Stimulated activated CD4-positive, alpha-beta T cell treated with anti-CD3 and anti-CD28 coated beads, Interleukin-1b, Interleukin-23, amount 100 ng/mL, for 1 hour (primary cell): ENCODE measurements at places on chromosomes 16 and 17.
A peak's percentile ranks its signal among the peaks of the same experiment; 100 is the strongest.

DNA sequence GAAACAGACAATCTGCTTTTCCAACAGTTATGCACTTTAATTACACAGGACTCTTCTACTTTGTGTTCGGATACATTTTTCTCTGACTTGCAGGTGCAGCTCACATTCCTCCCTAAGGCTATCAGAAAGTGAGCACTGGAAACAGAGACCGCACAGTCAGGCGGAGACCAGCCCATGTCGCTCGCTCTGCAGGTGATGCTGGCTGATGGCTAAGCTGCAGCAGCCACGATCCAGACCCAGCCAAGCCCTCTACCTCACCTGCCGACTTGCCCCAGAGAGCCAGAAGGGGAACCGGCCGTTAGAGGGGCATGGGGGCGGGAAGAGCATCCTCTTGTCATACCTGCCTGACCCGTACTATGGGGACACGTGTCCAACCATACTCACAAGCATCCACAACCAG is 33.8 kb downstream of the MAP1LC3B start:
- DNase-seq = no peak

DNA sequence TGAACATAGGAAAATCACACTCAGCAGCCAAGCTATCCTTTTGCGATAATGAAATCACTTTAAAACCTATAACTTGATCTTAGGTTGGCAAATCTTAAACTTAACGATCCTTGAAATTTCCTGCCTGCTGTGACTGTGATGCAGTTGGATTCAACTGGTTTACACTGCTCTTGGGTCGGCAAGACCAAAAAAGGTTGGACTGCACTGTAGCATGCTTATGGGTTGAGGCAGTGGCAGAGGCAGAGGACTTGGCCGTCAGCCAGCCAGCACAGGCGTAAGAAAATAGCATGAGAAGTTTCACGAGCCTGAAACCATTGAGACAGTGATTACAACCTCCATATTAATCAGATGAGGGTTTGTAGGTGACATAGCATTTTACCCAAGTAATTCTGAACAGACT is 21.4 kb downstream of the WSB1 start:
- DNase-seq = no peak

- peak; percentile 90 for DNase-seq
These were observed 15.2 kb downstream of the GALK1 start for GRCh38 chr17:75749545-75750389.

DNA sequence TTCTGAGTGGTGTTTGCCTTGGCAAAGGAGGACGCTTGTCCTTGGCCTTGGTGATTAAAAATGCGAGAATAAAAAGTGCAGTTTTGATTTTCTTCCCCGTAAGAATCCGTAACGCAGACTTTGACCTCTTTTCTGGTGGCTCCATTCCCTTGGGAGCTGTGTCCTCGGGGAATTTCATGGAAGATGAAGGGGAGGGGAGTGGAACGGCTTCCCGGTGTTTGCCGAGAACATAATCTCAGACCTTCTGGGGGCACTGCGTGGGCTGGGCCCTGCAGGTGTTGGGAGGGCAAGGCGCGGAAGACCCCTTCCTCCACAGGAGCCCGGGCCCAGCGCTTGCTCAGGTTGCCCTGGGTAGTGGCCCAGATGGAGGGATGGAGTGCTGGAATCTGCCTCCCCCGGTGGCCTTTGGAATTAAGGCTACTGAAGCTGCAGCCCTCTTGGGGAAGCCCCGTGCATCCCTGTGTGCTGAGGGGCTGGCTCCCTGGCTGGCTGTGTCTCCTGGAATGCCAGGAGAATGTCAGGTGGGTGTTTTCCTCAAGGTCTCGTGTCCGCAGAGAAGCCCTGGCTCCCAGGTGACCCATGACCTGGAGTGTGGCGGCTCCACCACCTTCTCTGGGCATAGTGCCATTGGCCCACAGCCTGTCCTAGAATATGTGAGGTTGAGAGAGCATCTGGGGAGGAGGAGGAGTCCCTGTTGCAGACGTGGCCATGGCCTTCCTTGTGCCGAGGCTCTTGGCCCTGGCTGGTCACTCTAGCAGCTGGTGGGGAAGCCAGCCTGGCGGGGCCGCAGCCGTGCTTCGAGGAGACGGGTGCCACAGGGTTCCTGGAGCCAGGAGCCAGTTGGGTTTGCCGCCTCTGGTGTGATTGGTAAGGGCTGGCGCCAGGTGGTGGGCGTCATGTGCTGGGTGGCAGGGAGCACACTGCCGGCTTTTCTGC is 3.1 kb downstream of the BAIAP2 start:
- DNase-seq = no peak

GRCh38 chr17:53100126-53100525 is 722.6 kb upstream of the KIF2B start:
- no peak for DNase-seq

DNA sequence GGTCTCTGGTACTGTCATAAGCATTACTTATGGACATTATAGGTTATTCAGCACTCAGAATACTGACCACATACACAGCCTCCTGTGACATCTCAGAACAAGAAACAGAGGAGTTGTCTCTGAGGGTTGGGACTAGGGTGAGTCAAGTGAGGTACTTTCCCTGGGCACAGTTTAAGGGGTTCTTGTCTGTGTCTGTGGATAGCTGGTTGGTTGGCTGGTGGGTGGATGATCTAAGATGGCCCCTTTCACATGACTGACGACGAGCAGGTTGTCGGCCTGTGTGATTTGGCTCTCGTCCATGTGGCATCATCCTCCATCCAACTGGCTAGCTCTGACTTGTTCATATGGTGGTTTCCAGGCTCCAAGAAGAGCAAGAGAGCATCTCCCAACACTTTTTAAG is 163.9 kb downstream of the PRKCB start:
- DNase-seq = peak; percentile 19

GRCh38 chr17:44900894-44901293 is 1.6 kb upstream of the EFTUD2 start:
- no peak for DNase-seq

- no peak for DNase-seq
These were observed 53.6 kb downstream of the GRB7 start for GRCh38 chr17:39791111-39791992.

DNA sequence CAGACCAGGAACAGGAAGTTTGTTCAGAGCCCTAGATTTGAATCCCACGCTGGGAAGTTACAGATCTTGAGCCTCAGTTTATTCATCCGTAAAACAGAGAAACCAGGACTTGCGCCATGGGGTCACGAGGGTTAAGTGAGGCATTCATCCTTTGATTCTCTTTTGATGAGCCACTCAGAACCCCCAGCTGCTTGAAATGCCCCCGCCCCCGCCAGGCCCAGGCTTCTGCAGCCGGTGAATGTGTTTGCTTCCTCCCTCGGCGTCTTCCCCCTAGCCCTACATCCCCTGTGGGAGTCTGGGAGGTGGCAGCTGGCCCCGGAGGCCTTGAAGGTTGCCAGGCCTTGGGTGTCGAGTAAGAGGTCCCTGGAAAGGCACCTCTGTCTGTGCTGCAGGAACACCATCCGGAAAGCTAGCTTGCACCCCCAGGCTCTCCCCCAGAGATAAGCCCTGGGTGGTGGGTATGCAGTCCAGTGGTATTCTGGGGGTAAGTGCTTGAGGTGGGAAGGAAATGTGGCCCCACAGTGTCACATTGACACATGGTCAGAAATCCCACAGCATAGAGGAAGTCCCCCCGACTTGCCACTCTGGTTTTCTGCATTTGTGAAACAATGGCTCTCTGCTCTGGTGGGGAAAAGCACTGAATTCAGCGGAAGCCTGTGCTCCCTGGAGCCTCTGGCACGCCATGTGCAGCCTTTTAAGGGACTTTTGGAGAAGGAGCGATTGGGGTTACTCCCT is 14.9 kb downstream of the IRF8 start:
- no peak for DNase-seq

- no peak for DNase-seq
These were observed 949.6 kb upstream of the GOT2 start for GRCh38 chr16:59683709-59684108.

GRCh38 chr16:46558018-46558417 is 63.2 kb downstream of the SHCBP1 start:
- DNase-seq = no peak

- DNase-seq = no peak
These were observed 204.9 kb downstream of the AXIN2 start for GRCh38 chr17:65356536-65356935.

DNA sequence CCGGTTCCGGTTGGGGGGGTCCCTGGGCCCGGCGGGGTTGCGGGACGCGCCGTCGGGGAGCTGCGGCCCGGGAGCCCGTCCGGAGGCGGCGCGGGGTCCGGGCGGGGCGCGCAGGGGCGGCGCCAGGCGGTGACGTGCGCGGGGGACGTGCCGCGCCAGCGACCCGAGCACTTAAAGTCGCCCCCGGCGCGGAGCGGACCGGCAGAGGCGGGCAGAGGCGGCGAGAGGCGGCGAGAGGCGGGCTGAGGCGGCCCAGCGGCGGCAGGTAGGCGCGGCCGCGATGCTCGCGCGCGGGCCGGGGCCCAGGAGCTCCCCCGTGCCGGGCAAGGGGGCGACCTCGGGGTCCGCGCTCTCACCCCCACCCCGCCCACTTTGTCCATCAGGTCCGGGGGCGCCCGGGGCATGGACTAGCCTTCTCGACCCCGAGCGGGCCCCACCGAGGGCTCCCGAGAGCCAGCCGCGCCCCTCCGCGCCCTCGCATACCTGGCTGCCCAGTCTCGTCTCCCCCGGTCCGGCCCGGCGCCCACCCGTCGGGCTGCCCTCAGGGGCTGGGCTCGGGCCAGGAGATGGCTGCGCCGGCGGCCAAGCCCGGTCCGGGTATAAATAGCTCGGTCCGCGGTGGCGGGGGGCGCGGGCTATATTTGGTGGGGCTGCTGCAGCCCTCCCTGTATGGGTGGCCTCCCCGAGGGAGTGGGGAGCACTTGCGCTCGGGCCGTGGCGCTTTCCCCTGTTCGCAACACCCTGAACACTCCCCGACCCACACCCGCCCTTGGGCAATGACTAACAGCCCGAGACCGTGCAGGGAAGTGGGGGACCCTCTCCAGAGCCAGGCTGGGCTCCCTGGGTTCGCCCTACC is at the start of gene SLC16A3:
Gene SLC16A3, plus strand, starts transcription at position 201 of the 856 bp plus-strand sequence. CDS start 6,967 bp downstream, outside the sequence.
- DNase-seq = peak; percentile 45

DNA sequence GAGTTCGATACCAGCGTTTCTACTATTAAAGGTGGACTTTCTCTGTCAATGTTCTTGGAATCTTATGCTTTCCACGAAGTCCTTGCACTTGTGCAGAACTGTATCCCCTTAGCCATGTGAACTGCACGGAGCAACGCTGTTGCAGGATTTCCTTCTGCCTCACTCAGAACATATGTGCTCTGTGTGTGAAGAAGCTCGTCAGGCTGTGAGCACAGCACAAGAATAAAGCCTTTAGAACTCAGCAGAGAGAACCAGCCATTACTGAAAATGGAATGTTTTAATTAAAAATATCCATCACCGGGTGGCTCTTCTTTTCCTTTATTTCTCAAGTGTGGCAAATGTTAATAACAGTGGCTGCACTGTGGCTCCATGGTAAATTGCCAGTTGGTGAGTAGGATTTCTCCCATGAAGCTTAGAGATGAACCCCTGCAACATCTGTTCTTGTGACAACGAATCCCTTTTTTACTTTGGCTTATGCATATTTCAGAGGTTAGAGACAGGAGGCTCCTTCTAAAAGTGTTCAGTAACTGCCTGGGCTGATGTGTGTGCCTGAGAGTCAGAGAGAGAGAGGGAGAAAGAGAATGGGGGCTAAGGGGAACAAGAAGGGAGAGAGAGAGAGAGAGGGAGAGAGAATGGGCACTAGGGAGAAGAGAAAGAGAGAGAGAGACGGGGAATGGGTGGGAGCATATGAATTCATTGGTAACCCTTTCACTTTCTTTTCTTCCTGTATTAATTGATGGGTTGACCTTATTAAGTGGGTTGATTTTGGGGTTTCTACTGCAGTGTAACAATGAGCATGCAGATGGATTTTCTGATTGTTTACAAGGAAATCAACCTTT is 50.0 kb downstream of the RPTOR start:
- DNase-seq = no peak

GRCh38 chr16:683396-684070 is 601 bp downstream of the JMJD8 start:
- DNase-seq = no peak
